ENCODE measurements at places on chromosomes 4 and X.

GRCh38 chr4:11765849-11766453, 337.3 kb upstream of the HS3ST1 start:
- no peak for DNase-seq

DNA sequence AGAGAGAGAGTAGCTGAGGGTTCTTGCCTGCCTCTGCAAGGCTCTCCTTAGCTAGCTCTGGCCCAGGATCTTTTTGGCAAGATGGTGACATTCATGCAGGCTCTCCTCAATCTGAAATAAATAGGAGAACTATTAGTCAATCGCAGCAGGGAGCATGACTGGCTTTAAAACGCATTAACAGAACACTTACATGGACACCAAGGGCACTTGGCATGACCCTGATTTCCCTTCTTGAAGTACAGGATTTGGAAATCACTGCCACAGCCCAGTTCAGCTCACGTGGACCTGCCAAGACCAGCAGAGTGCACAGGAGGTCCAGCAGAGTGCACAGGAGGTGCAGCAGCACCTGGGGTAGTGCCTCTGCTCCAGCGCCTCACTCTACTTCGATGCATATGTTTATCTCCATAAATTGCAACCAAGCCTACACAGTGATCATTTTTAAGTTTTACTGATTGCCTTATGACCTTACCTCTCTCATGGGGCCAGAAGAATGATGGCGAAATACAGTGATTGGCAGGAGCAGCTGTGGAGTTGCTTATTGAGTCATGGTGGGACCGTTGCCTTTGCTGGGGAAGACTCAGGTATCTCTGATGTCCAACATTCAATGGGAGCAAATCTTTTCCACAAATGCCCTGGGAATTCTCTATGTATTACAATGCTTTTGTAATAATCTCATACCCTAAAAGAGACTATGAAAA, 122.4 kb downstream of the SYNPO2 start:
- no peak for DNase-seq

DNA sequence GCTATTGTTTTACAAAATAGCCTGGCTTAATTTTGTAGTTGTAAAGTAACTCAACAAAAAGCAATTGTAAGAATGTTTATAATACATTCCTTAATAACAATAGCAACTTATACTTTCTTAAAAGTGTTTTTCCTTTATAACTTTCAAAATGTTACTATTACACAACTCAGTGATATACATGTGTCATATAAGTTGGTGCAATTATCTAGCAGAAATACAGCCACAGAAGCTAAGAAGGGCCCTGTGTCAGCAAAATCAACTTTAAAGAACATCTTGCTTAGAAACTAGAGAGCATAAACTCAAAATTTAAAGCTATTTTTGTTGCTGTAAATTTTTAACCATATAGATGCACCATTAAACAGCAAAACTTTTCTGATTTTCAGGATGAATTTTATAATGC, 41.4 kb upstream of the MAB21L2 start:
- DNase-seq = no peak

DNA sequence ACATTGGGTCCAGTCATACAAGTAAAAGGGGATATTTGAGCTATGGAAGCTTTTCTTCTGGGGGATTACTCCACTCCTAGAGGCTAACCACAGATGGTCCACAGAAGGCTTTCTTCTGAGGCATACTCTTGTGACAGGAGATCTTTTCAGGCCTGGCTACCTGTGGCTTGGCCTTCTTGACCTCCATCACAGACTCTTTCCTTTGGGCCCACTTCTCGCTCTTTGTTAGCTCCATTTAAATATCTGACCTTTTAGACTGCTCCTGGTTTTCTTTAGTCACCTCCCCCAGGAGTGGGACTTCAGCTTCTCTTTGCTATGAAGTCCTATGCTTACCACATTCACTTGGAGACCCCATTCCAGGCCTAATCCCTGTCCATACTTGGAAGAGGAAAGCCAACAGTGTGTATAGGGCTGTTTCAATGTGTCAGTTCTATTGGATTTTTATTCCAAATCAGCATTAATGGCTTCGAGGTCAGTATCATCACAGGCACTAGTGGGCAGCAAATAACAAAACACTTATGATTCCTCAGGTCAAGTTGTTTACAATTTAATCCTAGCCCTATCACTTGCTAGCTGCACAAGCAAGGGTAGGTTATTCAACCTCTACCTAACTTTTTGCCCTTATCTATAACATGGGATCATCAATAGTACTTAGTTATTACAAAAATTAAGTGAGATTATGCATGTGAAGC, 26.3 kb downstream of the GPC3 start:
- DNase-seq = no peak

- DNase-seq = no peak
Measured at GRCh38 chr4:34157547-34157946, 2086.8 kb downstream of the ARAP2 start.

Measured in stimulated activated CD4-positive, alpha-beta T cell treated with anti-CD3 and anti-CD28 coated beads, Interleukin-15, amount 100 ng/mL, for 1 hour (primary cell).